ENCODE measurements at places on chromosomes 3 and 15. TPM values are rescaled to one million over a fixed set of nuclear protein-coding genes. Genes with fewer than 3 reads are reported as not detected.

SEMA3G gene
- total RNA-seq, result 0.13 TPM

SLC27A2 gene
- 11.6 TPM for total RNA-seq

CGNL1 gene
- total RNA-seq, result not detected

UBXN7 gene
- total RNA-seq, result 45.1 TPM

MOBP gene
- total RNA-seq, result not detected

GOLGA8Q gene
- 6.1 TPM for total RNA-seq

CELSR3 gene
- 20.2 TPM for total RNA-seq

P2RY13 gene
- not detected for total RNA-seq

AP4E1 gene
- 20.0 TPM for total RNA-seq

FANCD2OS gene
- total RNA-seq, result not detected

ZNF717 gene
- total RNA-seq, result 10.7 TPM

FAM98B gene
- total RNA-seq, result 43.9 TPM

STRIT1 gene
- not detected for total RNA-seq

PDCD10 gene
- 72.2 TPM for total RNA-seq

TNNC1 gene
- total RNA-seq, result 2.1 TPM

KBTBD13 gene
- not detected for total RNA-seq

MYZAP gene
- total RNA-seq, result not detected

CEMIP gene
- not detected for total RNA-seq

TTLL13 gene
- 1.3 TPM for total RNA-seq

GNAT1 gene
- total RNA-seq, result not detected

JMJD7 gene
- total RNA-seq, result 22.8 TPM

GOLGA8T gene
- total RNA-seq, result 0.94 TPM

PLA2G4F gene
- not detected for total RNA-seq

SNX22 gene
- 0.58 TPM for total RNA-seq

IFT122 gene
- total RNA-seq, result 22.3 TPM

TPRA1 gene
- total RNA-seq, result 27.9 TPM

PLSCR2 gene
- total RNA-seq, result not detected

PSMD6 gene
- 86.3 TPM for total RNA-seq

STAG1 gene
- total RNA-seq, result 38.7 TPM

ZKSCAN7 gene
- total RNA-seq, result 2.4 TPM

DPPA2 gene
- not detected for total RNA-seq

LRRIQ4 gene
- 0.13 TPM for total RNA-seq

HGD gene
- 0.26 TPM for total RNA-seq

TMEM158 gene
- 0.13 TPM for total RNA-seq

PIGZ gene
- total RNA-seq, result 1.9 TPM

ALG1L2 gene
- total RNA-seq, result 0.90 TPM

FRMD5 gene
- not detected for total RNA-seq

ADAMTS17 gene
- total RNA-seq, result 6.0 TPM

TGM4 gene
- total RNA-seq, result not detected

CHST2 gene
- 2.4 TPM for total RNA-seq

GP9 gene
- total RNA-seq, result not detected

XCR1 gene
- total RNA-seq, result not detected

PIERCE2 gene
- not detected for total RNA-seq

CHAC1 gene
- total RNA-seq, result 8.3 TPM

CLDN16 gene
- total RNA-seq, result not detected

KLHL40 gene
- total RNA-seq, result not detected

VPS18 gene
- total RNA-seq, result 17.8 TPM

DUOXA2 gene
- total RNA-seq, result not detected

SI gene
- not detected for total RNA-seq

ZNF860 gene
- not detected for total RNA-seq

LNP1 gene
- 1.4 TPM for total RNA-seq

WNT5A gene
- total RNA-seq, result not detected

ACTRT3 gene
- 0.66 TPM for total RNA-seq
